Lower leg skin (tissue), 4 donors: ENCODE measurements at places on chromosomes 5 and 9. TPM values are rescaled to one million over a fixed set of nuclear protein-coding genes. Genes with fewer than 3 reads are reported as not detected.
A peak's percentile ranks its signal among the peaks of the same experiment; 100 is the strongest.

- DNase-seq: peak; percentile 85
These were observed 45.0 kb upstream of the IPPK start for GRCh38 chr9:92714787-92715487.

The ARL14EPL gene
- not detected for total RNA-seq

The TMOD1 gene
- 1.8 TPM for total RNA-seq

DNA sequence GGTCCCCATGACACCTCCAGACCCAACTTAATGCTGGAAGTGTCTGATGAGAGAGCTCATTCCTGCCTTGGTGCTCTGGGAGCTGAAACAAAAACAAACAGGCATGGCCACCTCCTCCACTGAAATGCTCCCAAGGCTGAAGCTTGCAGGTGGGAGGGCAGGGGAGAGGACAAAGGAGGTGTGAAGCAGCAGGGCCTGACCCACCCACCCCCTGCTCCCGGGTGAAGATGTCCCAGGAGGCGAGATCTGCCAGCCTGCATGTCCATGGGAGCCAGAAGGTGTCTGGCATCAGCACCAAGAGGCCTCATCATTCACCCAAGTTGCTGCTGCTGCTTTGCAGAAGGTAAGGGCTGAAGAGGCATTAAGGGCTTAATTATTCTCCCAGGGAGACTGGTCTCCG, 4.2 kb upstream of the CCIN start:
- DNase-seq: no peak

DNA sequence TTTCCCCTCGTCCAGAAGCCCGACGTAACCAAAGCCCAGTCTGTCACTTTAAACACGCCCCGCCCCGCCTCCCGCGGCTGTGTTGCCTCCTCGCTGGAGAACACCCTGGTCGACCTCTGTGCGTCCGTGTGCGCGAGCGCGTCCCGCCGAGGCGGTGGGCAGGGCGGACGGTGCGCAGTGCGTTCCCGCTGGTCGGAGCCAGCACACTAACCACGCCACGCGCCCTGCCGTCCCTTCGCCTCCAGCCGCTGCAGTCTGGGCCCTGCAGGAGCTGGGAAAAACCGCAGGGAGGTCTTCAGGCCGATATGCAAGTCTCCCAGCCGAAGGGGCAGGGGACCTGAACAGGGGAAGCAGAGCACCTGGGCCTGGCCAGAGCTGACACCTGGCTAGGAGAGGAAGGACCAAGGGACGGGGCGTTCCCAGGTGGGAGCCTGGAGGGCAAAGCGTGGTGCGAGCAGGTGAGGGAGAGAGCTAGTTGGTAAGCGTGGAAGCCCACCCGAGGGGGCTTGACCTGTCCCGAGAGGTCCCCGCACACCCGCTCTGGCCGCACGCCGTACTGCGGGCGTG, 1.3 kb upstream of the PHPT1 start:
- DNase-seq: peak; percentile 86

The POU5F2 gene
- 2.7 TPM for total RNA-seq

- DNase-seq: no peak
These were observed 117.8 kb downstream of the ERCC6L2 start for GRCh38 chr9:95993337-95993736.

The NUTM2F gene
- not detected for total RNA-seq

DNA sequence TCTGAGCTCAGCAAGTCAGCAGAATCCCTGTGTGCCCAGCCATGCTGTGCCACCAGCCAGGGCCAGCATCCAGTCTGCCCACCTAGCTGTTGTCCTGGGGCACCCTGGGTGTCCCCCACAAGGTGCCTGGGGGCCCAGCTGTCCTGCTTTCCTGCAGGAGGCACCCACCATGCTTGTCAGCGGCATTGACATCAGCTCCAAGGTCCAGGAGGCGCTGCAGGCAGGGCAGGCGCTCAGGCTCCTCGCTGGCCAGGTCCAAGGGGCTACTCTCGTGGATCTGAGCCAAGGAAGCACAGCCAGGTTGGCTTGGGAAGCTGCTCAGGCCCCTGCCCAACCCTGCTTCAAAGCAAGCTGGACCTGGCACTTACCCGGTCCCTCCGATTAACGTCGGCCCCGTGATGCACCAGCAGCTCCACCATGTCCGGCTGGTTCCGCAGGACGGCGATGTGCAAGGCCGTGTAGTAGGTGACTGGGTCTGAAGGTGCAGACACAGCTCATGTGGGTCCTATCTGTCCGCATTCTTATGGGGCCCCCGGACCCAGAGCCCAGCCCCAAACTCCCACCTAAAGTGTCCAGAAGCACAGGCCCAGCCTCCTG, 2.8 kb downstream of the ASB6 start:
- DNase-seq: no peak

The TRAF1 gene
- 2.6 TPM for total RNA-seq

The PTRH1 gene
- total RNA-seq: 71.8 TPM

The SPINK6 gene
- total RNA-seq: not detected

The PTAR1 gene
- 27.8 TPM for total RNA-seq

The SOHLH1 gene
- not detected for total RNA-seq

The PCDHGA7 gene
- total RNA-seq: 2.5 TPM

The SPARC gene
- 133 TPM for total RNA-seq

- no peak for DNase-seq
These were observed 60.7 kb downstream of the COL27A1 start for GRCh38 chr9:114216081-114216480.

GRCh38 chr5:138565100-138565821, 9.9 kb downstream of the HSPA9 start:
- DNase-seq: no peak

DNA sequence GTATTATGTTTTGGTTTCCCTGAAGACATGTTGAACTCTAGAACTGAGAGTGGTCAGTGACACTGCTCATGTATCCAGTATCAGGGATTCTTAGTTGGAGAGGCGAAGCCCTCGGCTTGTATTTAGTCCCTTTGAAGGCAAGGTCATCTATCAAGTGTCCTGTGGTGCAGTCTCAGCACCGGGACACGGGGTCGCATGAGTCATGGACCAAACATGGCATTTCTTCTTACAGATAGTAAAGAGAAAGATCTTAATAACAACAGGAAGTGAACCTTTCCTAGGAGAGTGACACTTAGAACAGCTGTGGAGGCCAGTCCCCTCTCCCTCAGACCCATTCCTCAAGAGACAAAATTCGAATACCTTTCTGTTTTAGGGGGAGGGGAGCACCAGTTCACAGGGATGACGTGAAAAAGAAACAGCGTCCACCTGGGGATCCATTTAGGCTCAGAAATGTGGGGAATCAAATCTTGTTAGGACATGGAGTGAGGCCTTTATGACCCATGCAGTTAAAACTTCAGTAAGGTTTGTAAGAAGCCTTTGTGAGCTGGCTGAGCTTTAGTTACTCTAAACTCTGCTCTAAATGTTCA, 86.5 kb downstream of the ADGRV1 start:
- DNase-seq: no peak

The IRX2 gene
- total RNA-seq: 45.9 TPM

DNA sequence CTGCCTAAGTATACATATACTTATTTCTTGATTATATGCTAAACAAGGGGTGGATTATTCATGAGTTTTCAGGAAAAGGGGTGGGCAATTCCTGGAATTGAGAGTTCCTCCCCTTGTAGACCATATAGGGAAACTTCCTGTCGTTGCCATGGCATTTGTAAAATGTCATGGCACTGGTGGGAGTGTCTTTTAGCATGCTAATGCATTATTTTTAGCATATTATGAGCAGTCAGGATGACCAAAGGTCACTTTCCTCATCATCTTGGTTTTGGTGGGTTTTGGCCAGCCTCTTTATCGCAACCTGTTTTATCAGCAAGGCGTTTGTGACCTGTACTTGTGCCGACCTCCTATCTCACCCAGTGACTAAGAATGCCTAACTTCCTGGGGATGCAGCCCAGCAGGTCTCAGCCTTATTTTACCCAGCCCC, 80.9 kb downstream of the ALDH7A1 start:
- no peak for DNase-seq

DNA sequence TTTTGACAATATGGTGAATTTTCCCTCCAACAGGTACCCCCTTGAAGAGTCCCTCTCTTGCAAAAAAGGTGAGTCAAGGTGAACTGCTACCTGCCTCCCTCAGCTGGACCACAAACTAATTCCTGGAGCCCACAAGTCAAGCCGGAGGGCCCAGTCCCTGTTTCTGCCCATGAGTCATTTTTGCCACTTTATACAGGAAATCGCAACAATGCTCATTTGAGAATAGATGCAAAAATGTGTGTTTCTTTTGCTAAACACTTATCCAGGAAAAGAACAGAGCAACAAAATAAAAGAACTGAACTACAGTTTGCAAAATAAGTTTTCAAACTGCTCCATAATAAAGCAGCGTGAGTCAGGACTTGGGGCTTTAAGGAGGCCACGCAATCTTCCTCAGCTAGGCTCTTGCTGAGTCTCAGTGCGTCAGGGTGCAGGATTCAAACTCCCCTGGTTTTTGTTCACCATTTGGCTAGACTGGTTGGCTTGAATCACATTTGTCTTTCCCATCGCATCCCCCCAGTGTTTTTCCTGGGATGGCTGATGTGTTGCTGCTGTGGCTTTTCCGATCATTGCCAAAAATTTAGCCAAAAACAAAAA, 102.7 kb downstream of the GOLPH3 start:
- no peak for DNase-seq

The RNF180 gene
- total RNA-seq: 14.0 TPM

- no peak for DNase-seq
These were observed 30.1 kb upstream of the RAI14 start for GRCh38 chr5:34626036-34626435.

The SLC25A2 gene
- total RNA-seq: 0.67 TPM

DNA sequence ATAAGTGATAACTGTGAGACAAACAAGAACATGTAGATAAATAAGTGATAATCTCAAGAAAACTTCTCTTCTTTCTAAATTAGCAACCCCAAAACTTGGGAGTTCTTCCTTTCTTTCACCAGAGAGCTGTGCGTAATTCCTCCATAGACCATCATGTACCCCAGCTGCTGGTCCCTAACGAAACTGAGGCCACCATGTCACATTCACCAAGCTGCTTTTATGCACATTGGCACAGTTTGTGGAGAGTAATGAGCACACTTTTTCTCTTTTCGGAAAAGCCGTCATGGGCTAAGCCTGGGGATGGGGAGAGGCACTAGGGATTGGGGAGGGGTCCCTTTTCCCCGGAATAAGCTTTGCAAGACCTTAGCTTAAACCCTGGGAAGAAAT, 561.4 kb downstream of the BNC2 start:
- no peak for DNase-seq

- DNase-seq: no peak
These were observed 203.4 kb downstream of the GADD45G start for GRCh38 chr9:89808076-89808755.

DNA sequence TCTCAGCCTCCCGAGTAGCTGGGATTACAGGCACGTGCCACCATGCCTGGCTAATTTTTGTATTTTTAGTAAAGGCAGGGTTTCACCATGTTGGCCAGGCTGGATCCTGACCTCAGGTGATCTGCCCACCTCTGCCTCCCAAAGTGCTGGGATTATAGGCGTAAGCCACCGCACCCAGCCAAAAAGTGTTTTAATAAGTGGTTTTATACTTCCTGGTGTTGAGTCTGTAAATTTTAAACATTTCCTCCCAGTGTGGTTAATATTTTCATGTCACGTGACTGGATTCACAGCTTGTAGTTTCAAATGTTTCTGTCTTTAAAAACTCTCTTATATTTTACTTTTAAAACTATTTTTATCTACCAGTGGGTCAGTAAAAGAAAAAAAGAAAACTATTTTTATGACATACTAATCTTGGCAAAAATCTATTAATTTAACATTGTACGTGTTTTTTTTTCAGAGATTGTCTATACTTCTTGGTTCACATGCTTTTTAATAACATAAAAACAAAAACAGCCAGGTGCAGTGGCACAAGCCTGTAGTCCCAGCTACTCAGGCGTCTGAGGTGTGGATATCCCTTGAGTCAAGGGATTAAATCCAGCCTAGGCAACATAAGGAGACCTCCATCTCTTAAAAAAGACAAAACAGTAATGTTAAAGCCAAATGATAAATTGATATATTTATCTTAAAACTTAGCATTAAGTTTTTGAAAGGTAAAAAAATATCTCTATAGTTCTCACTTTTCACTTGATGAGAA, 117.1 kb downstream of the DMXL1 start:
- DNase-seq: no peak

- DNase-seq: no peak
These were observed 426 bp downstream of the FAM114A2 start for GRCh38 chr5:154038261-154038706.

The CD72 gene
- 5.6 TPM for total RNA-seq

- no peak for DNase-seq
These were observed 84.1 kb downstream of the KIAA1958 start for GRCh38 chr9:112570671-112571167.

- no peak for DNase-seq
These were observed 147.5 kb downstream of the CSNK1G3 start for GRCh38 chr5:123659495-123659894.

GRCh38 chr5:142263346-142263745, 61.5 kb downstream of the SPRY4 start:
- no peak for DNase-seq

DNA sequence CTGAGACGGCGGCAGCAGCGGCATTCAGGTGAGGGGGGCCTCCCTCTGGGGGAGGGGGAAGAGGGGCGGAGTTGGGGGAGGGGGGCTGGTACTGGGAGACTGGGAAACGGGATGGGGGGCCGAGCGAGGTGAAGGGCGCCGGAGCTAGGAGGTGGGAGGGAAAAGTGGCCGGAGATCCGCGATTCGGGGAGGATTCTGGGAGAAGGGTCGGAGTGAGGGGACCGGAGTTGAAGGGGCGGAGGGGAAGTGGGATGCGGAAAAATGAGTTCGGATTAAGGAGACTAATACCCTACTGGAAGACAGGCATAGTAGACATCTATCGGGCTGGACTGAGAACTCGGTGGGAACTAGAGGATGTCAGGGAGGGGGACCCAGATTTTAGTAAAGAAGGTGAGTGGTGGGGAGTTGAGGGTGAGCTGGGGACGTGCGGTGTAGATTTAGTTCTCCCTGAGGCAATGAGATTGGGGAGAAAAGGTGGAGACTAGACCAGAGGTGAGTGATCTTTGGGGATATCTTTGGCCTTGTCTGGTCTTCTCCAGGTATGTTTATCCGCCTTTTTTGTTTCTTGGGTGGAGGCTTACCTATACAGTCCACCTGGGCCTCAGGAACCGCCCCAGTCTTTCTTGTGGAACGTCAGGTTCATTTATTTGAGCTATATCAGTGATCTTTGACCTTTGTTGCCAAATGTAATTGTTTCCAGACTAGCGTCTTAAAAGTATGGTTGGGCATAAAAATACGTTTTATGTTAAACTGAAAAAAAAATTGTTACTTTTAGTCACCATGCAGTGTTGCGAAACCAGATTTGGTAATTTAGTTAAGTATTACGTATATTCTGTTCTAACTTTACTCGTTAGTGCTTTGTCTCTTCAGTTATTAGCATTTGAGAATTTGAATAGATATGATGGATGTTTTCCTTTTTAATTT, 632 bp downstream of the UBAP1 start:
- DNase-seq: no peak

DNA sequence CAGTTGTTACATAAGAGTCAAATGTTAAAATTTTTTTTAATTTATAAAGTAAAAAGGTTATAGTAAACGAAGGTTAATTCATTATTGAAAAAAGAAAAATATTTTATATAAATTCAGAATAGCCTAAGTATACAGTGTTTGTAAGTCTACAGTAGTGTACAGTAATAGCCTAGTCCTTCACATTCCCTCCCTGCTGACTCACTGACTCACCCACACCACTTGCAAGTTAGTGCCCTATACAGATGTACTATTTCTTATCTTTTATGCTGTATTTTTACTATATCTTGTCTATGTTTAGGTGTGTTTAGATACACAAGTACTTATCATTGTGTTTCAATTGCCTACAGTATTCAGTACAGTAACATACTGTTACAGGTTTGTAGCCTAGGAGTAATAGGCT, 57.6 kb downstream of the MAMDC2 start:
- DNase-seq: no peak

The ACTL7A gene
- total RNA-seq: not detected

The ANKS6 gene
- total RNA-seq: 17.2 TPM
